WTC11 (cell line): ENCODE measurements at places on chromosomes 3 and 15. TPM values are rescaled to one million over a fixed set of nuclear protein-coding genes. Genes with fewer than 3 reads are reported as not detected.

SMAD6 gene
- 9.2 to 13.9 TPM (median 10.4 TPM) in 3 replicates for total RNA-seq

CCRL2 gene
- not detected in 3 replicates for total RNA-seq

TTLL13 gene
- 0.18 to 0.76 TPM (median 0.48 TPM) in 3 replicates for total RNA-seq

LIPH gene
- total RNA-seq: 0.07 to 0.27 TPM (median 0.11 TPM) in 3 replicates
